SJSA1 (cell line): ENCODE measurements at places on chromosomes 16 and 17. TPM values are rescaled to one million over a fixed set of nuclear protein-coding genes. Genes with fewer than 3 reads are reported as not detected.

KRTAP9-2 gene
- not detected in 2 replicates for total RNA-seq

MFSD11 gene
- 21.5 and 37.3 TPM in 2 replicates for total RNA-seq

- no peak overlapping the region for H3K4me3 ChIP-seq
- H3K27me3 ChIP-seq, result no peaks in the 10 kb centered on the region; the same call in 1 of the 2 replicates
- H3K27ac ChIP-seq, result no peak overlapping the region
- H3K36me3 ChIP-seq, result no peaks in the 10 kb centered on the region
- no peaks in the 10 kb centered on the region for H3K4me1 ChIP-seq
Observed at GRCh38 chr17:77990301-77990700, 31.8 kb downstream of the TNRC6C start.

NOD2 gene
- total RNA-seq, result 0.05 TPM in 1 of 2 replicates, not detected in the other

- no peaks in the 10 kb centered on the region for H3K27me3 ChIP-seq
- H3K27ac ChIP-seq, result no peak overlapping the region
- no peak overlapping the region for H3K4me3 ChIP-seq
- no peak for DNase-seq
- no peaks in the 10 kb centered on the region for H3K36me3 ChIP-seq
Observed at GRCh38 chr16:12758031-12758669, 45.5 kb downstream of the CPPED1 start.

WFDC1 gene
- total RNA-seq, result 125 and 143 TPM in 2 replicates

DNA sequence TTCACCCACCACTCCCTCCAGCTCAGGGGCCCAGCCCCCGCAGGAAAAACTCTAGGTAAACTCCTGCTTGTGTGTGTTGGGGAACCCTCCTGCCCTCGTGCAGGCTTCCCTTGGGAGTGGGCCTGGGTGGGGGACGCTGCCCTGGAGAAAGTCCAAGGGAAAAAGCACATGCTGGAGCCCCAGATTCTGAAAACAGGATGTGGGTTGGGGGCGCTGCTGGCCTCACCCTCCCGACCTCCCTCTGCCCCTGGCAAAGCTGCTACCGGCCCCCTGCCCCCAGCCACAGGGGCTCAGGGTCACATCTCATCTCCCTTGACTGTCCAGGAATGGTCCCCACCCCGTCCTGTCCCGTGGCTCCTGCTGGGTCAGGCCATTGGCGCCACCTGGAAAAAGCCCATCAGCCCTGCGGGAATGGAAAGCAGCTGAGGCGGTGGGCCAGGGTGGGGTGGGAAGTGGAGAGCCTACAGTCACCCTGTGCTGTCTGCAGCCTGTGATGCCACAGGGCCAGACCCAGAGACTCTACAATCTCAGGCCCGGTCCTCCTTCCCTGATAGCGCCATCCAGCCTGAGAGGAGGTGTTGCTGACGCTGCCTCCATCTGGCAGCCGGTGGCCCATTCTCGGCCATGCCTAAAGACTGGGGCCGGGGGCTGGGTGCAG, 2.5 kb upstream of the GJD3 start:
- H3K36me3 ChIP-seq, result no peaks in the 10 kb centered on the region; the same call in 1 of the 2 replicates
- no peak for DNase-seq
- H3K4me1 ChIP-seq, result peaks cover 18% of the 10 kb centered on the region
- H3K27ac ChIP-seq, result no peak overlapping the region

GRCh38 chr16:12482455-12483220, 321.0 kb downstream of the CPPED1 start:
- H3K4me3 ChIP-seq, result no peak overlapping the region
- no peak overlapping the region for H3K27ac ChIP-seq
- no peaks in the 10 kb centered on the region for H3K36me3 ChIP-seq
- H3K27me3 ChIP-seq, result no peaks in the 10 kb centered on the region
- DNase-seq, result no peak
- H3K4me1 ChIP-seq, result no peaks in the 10 kb centered on the region

GRCh38 chr16:19008245-19009169, 24.8 kb downstream of the TMC7 start:
- peak; percentile 18 for DNase-seq
- H3K27ac ChIP-seq, result no peak overlapping the region
- peaks cover 7% of the 10 kb centered on the region for H3K4me1 ChIP-seq
- H3K4me3 ChIP-seq, result no peak overlapping the region

DNA sequence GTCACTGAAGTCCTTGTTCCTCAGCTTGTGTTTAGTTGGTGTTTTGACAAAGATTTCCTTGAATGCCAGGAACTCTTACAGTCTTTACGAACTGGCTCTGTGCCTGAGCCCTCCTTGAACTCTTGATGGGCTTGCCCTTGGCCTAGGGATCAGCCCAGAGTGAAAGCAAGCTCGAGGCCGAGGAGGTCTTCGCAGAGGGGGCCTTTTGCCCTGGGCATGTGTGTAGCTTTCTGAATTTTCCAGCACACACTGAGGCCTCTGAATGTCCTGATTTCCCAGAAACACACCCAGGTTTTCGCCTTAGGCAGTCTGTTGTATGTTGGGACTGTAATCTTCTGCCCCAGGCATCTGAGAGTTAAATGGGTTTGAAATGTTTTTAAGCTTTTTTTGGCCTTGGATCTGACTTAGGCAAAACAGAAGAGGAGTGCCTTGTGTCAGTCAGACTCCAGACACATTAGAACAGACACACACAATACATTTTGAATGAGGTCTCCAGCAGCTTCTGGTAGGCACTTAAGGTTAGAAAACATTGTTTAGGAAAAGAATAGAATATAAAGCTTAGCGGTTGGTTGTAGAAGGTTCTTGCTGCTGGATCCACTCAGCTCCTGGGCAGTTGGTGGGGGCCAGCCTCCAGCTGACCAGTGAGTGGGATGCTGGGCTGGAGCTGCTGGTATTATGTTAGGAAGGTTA, 17.1 kb downstream of the FOXK2 start:
- no peak overlapping the region for H3K4me3 ChIP-seq
- H3K36me3 ChIP-seq, result peaks cover 5% of the 10 kb centered on the region; the same call in 1 of the 2 replicates
- peaks cover 44% of the 10 kb centered on the region for H3K4me1 ChIP-seq
- no peaks in the 10 kb centered on the region for H3K27me3 ChIP-seq
- peak overlapping the region; percentile 79 for H3K27ac ChIP-seq

C17orf67 gene
- 1.6 TPM in 1 of 2 replicates, not detected in the other for total RNA-seq

AIPL1 gene
- not detected in 2 replicates for total RNA-seq

GPR179 gene
- total RNA-seq, result 0.05 TPM in 1 of 2 replicates, not detected in the other

- peaks cover 16% of the 10 kb centered on the region for H3K4me1 ChIP-seq
- no peak overlapping the region for H3K27ac ChIP-seq
- H3K27me3 ChIP-seq, result no peaks in the 10 kb centered on the region
Observed at GRCh38 chr16:51138178-51138577, 12.9 kb downstream of the SALL1 start.

DNA sequence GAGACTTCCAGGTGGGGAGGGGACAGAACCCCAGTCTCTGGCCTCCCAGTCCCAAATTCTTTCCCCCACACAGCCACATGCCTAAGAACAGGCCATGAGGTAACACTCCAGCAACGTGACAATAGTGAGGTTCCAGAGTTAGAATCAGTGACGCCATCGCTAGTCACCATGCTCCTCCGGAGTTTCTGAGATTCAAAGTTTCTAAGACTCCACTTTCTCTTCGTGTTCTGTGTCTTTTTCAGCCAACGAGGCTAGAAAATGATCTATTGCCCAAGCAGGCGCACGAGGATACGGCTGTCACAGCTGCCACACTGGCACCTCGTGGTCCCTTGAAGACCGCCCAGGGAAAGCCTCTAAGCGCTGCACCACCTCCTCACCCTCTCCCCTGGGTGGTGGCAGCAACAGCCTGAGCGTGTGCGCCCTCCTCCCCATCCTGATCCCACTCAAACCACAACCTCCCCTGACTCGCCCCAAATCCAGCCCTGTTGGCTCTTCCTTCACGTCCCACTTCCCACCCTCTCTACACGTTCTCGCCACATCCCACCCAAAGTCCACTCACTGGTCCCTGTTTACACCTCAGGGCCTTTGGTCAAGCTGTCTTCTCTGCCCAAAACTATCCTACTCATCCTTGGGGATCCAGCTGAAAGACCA, 1.0 kb downstream of the MCRIP1 start:
- no peak overlapping the region for H3K27ac ChIP-seq
- H3K4me3 ChIP-seq, result peak overlapping the region; percentile 87
- H3K4me1 ChIP-seq, result peaks cover 29% of the 10 kb centered on the region
- peaks cover 12% of the 10 kb centered on the region; the same call in 1 of the 2 replicates for H3K36me3 ChIP-seq

DNA sequence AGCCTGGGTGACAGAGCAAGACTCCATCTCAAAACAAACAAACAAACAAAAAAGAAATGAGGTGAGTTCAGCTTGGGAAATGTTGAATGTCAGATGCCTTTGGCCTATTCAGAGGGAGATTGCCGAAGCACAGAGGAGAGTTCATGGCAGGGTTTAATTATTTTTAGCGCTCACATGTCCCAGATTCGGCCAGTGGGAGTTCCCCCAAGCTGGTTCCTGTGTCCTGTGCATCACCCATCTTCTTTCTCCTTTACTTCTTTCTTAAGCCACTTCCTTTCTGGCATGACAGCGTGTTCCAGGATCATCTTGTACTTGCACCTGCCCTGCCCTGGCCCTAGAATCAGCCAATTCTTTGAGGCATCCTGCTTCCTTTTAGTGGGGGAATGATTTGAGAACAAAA, 9.2 kb downstream of the MPV17L start:
- no peak for DNase-seq
- H3K27ac ChIP-seq, result no peak overlapping the region
- H3K4me3 ChIP-seq, result no peak overlapping the region
- H3K4me1 ChIP-seq, result no peaks in the 10 kb centered on the region
- no peaks in the 10 kb centered on the region for H3K36me3 ChIP-seq

DNA sequence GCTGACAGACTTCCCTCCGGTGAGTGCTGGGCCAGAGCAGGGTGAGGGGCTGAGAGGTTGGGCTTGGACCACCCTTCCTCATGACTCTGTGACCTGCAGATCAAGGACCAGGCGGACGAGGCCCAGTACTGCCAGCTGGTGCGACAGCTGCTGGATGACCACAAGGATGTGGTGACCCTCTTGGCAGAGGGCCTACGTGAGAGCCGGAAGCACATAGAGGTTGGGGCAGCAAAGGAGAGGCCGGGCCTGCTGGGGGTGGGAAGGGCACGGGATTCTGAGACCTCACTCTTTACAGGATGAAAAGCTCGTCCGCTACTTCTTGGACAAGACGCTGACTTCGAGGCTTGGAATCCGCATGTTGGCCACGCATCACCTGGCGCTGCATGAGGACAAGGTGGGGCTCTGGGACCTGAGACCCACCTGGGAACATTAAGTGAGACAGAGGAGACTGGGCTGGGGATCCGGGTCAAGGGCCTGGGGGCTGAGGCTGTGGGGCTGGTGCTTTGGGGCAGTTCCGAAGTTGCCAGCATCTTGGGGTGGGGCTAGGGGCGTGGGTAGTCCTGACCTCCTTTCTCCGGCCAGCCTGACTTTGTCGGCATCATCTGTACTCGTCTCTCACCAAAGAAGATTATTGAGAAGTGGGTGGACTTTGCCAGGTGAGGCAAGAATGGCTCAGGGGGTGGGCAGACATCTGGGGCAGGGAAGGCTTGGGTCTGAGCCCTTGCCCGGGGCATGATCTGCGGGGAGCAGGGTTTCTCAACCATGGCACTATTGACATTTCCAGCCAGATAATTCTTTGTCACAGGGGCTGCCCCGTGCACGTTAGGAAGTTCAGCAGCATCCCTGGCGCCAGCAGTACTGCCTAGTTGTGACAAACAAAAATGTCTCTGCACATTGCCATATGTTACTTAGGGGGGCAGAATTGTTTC, 2.2 kb downstream of the BCKDK start:
- H3K36me3 ChIP-seq, result peaks cover 51% of the 10 kb centered on the region
- DNase-seq, result no peak
- H3K27ac ChIP-seq, result no peak overlapping the region
- H3K4me3 ChIP-seq, result no peak overlapping the region
- peaks cover 19% of the 10 kb centered on the region for H3K4me1 ChIP-seq
